ENCODE measurements at places on chromosomes 3 and 15.

GRCh38 chr15:65371976-65372786 lies 5.6 kb downstream of the IGDCC3 start:
- no peak for DNase-seq

- DNase-seq = no peak
Measured at GRCh38 chr3:634511-634910, 437.9 kb downstream of the CHL1 start.

GRCh38 chr15:56719774-56720555 lies 13.3 kb downstream of the ZNF280D start:
- DNase-seq = no peak

DNA sequence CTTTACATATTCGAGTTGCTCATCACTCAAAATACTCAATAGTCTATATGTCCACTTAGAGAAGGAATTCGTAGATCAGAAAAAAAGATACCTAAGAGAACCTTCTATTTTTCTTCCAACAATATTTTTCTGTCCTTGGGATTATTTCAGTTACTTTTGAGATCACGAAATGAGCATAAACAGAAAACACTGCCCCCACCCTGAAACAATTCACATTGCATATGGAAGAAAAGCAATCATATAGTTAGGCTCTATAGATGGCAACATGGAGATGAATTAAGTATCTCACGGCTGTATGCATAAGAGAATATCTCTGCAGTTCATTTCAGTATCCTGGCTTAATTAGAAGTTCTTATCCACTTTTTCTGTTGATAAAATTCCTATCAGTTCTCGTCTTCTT lies 391.1 kb downstream of the FGF12 start:
- no peak for DNase-seq

GRCh38 chr3:29280404-29281093 lies at the start of gene RBMS3:
RBMS3 (plus strand) TSS chr3:29281071.
- DNase-seq = peak; percentile 93

GRCh38 chr3:52429779-52430415 lies 15.0 kb downstream of the SEMA3G start:
- peak; percentile 50 for DNase-seq

DNA sequence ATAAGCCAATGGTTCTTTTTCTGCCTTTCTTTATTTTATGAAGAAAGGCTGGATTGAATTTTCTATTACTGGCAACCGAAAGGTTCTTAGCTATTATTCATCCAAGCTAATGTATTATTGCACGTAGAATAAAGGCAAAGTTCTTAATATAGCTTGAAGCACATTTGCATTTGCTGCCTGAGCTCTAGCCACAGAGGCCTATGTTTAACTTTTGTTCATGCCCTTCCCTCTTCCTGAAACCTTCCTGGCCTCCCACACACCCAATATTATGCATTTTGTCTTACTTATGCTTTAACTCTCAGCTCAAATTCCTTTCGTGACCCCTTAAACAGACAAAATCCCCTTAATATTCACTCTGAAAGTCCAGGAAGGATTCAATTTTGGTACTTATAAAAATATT lies 71.0 kb upstream of the ZNF280D start:
- DNase-seq = no peak

DNA sequence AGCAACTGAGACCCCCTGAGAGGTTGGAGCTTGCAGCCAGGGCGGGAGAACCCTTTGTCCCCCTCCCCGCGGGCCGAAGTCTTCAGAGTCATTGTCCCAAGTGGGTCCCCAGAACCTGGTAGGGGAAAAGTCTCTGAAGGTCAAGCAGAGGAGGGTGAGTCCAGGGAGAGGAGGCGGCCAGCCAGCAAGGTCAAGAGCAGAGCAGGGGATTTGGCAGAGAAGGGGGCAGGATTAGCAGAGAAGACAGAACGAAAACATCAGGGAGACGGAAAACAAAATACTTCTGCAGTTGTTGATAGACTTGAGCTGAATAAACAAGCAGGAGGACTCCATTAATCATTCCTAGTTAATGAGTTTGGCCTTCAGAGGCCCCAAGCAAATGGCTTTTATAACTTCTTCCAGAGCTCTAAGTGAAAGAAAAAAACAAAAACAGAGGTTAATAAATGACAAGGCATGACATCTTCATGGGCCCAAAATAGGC lies 66.7 kb downstream of the GRIP2 start:
- no peak for DNase-seq

- no peak for DNase-seq
Measured at GRCh38 chr15:41483115-41483514, 10.6 kb upstream of the ITPKA start.

DNA sequence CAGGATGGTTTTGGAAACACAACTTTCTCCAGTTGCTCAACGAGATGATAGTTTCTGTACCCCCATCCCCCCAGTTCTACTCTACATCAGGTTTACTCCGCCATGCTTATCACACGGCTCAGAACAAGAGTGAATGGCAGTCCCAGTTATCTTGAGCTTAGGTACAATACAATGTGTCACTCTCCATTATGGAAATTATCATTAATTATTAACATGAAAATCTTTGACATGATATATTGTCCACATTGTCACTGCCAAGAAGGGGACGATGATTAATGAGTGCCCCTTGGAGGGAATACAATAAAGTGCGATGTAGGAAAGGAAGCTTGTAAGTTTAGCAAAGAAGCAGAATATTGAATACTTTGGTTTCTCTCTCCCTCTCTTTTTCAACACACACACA lies 252.6 kb upstream of the CFAP20DC start:
- no peak for DNase-seq

DNA sequence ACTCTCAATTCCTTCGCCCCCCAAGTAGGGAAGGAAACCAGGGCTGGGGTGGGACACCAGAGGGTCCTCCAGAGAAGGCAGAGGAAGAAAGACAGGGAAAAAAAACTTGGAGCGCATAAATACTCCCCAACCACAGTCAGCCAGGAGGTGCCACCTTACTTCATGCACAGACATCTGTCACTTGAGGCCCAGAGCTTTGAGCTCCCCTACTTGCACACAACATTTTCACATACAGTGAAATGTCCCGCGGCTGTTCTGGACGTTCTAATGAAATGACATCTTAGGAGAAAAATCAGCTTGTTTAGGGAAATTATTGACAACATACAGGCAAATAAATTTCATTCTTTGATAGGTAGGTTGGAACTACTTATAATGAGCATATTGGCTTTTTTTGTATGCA lies 113.0 kb downstream of the LIPC start:
- no peak for DNase-seq

DNA sequence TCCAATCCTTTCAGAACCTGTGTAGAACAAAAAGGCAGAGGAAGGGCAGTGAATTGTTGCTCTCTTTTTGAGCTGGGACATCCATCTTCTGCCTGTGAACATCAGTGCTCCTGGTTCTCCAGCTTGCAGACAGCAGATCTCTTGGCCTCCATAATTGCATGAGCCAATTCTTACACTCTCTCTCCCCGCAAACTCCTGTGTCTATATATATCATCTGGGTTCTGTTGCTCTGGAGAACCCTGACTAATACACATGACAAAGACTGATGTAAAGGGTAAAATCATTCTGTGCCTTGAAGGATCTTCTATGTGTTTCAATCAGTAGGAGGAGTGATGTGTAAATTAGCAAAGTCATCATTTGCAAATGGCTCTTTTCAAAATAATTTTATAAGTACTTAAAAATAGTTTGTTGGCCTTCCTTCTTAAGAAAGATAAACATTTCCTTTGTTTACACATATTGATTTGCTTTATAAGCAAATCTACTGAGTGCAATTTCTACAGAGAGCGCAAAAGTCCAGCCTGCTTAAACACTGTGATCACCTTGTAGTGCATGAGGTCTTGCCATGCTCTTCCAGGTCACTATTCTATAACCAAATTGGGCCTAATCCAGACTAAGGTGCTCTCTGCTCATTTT lies 154.9 kb upstream of the ANKRD28 start:
- no peak for DNase-seq

- no peak for DNase-seq
Measured at GRCh38 chr15:42069025-42069424, 25.3 kb downstream of the PLA2G4D start.

DNA sequence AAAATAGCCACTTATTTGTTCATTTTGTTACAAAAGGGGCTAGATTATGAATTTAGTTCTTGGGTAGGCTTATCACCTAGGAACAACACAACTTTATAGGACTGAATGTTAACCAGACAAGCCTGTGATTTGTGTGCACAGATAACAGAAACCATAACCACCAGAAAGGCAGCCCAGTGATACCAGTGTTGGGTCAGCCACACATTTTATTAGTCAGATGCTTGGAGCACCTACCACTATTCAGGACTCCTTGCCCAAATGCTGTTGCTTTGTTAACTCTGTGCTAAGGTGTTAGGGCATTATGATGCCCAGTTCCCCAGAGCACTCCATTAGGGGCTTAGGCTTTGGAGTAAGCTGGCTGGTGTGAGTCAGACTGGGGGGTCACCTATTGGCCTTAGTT lies 22.5 kb downstream of the PLCL2 start:
- DNase-seq = no peak

DNA sequence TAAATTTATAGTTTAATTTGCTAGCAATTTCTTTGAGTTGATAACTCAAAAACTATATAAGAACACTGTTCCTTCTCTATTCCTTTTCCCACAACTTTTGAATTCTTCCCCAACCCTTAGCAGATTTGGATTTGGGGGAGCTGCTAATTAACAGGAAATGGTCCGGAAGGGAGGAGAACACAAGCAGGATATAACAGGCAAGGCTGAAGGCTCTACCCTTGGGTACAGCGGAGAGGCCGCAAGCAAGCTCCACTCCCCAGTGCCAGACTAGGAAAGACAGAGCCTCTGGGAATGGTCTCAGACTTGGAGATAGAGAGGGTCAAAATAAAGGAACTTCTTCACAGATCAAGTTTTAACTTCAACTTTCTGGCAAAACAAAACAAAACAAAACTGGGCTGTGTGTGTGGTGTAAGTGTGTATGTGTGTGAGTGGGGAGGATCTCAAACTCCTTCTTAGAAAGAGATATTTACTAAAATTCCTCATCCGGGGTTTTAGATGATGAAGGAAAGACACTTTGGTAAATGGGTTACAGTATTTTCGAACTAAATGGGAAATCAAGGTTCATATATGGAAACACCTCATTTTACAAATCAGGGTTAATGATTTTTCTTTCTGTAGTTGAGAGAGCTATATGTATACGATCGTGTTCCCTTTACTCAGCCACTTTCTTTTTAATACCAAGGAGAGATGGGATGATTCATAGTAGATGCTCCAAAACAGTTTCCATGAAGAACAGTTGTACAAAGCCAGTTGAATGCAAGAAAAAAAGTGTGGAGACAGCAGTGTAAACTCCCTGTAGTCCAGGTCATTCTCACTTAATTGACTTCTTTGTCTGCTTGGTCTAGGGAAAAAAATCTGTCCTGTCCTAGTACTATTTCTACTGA lies 161.1 kb downstream of the TP63 start:
- no peak for DNase-seq

DNA sequence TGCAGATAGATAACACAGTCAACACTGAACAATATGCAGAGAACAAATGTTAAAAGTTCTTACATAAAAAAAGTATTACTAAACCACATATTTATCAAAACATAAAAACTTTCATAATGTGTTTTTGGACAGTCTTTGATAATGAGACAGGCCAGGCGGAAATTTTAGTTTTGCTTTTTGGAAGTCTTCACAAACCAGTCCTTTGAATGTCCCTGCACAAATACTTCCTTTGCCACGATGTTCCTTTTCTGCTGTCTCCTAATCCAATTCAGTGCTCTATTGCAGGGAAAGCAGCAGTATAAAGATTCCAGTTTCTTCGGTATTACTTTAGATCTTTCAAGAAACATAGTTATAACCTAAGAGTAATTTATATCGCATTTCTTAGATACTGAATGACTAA lies 135.9 kb downstream of the TBL1XR1 start:
- DNase-seq = no peak

DNA sequence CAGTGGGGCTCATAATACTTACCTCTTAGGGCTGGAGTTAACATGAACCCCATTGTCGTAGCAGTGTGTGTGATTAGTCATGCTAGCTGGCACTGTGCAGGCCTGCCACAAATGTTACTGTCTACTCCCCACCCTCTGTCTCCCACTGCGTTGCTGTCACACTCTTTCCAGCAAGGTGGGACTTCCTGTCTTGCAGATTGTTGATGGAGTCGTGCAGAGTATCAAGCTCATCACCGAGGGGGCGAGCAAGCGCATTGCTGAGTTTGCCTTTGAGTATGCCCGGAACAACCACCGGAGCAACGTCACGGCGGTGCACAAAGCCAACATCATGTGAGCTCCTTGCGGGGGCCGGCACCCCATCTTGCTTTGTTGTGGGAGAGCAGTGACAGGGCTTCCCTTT lies 12.9 kb downstream of the IDH3A start:
- DNase-seq = no peak

DNA sequence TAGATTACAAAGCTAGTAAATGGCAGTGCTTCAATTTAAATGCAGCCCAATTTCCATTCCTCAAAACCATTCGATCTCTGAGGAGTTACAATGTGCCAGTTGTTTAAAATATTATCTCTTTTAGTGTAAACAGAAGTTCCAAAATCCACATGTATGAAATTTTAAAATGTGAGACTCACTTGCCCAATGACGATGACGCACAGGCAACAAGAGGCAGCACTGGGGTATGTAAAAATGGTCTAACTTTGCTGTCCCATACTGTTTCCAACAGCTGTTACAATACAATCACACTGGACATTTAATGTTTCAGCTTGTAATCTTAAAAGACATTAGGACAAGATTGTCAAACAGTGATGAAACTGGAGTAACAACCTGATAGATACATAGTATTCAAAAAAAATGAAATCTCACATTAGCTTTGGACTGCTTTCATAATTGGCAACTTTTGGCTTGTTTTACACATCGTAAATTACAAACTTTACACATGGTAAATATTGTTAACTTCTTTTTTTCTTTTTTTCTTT lies 12.2 kb downstream of the SLTM start:
- DNase-seq = no peak

DNA sequence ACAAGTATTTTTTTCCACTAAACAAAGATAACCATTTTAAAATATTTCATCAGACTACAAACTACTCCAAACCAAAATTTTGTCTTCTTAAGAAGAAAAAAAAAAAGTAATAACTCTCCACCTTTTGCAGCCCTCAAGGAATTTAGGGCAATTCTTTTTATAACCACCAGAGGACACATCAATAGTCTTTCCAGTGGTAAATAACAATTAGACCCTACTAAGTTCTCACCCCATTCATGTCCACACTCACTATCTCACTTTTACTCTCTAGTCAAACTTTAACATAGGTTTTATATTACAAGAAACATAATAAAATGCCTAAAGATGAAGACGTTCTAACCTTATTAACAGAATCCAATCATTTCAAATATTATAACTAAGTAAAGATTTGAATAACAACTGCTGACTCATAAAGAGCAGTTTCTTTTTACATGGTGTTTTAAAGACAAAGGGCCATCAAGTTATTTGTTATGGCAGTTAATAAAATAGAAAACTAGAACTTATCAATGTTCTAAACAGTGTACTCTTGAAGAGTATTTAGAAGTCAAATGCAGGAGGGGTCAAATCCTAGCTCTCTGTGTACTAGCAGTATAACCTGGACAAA lies 33.0 kb downstream of the CCDC39 start:
- DNase-seq = no peak

DNA sequence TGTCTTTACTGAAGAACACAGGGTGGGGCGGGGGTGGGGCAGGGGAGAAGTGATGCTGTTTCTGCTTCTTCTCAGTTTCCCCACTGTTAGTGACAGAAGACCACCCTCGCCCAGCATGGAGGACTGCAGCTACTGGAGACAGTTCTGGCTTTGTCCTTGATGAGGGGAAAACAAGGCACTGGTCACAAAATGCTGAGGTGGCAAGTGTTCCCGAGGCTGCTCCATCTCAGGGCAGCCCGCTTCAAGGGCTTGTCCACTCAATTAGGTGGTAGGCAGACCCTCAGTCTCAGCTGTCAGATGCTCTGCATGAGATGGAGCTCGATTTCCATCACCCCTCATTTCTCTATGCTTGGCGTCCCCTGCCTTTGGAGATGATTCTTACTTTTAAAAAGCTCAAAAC lies 33.8 kb upstream of the RYK start:
- no peak for DNase-seq

Data from heart left ventricle (tissue), 16 donors.